Amniotic epithelial cell (primary cell): ENCODE measurements at places on chromosomes 1 and 21.

DNA sequence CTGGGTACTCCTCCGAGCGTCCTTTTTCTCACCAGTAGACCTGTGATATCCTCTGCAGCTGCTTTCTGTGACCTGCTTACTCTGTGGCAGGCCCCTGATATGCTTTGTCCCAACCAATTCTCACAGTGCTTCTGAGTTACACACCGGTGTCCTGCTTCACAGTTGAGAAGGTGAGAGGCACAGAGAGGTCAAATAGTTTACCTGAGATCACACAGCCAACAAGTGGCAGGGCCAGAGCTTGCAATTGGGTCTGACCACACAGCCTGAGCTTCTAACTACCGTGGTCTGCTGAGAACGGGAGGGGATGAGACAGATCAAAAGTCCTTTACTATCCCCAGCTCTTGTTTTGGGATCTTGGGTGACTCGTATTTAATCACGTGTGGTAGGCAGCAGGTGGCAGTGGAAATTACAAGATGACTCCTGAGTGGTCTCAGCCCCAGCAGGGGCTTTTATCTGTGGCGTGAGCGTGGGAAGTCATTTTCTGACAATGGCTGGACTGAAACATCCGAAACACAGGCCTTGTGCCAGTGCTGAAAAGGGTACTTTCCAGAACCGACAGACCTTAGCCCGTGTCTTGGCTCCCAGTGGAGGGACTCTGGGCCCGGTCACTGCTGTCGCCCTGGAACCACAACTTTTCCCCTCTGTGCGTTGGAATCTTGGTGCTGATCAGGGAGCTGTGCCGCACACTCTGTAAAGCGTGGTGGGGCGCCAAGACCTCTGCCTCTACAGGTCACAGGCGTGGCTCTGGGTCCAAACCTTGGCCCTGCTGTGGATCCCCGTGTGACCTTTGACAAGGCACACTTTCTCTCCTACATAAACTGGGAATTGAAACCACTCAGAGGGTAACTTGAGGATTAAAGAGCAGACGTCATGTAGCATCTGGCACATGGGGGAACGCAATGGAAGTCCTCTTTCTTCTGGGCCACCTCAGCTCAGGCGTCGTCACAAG, 11.9 kb downstream of the THEMIS2 start:
- no peak for DNase-seq

DNA sequence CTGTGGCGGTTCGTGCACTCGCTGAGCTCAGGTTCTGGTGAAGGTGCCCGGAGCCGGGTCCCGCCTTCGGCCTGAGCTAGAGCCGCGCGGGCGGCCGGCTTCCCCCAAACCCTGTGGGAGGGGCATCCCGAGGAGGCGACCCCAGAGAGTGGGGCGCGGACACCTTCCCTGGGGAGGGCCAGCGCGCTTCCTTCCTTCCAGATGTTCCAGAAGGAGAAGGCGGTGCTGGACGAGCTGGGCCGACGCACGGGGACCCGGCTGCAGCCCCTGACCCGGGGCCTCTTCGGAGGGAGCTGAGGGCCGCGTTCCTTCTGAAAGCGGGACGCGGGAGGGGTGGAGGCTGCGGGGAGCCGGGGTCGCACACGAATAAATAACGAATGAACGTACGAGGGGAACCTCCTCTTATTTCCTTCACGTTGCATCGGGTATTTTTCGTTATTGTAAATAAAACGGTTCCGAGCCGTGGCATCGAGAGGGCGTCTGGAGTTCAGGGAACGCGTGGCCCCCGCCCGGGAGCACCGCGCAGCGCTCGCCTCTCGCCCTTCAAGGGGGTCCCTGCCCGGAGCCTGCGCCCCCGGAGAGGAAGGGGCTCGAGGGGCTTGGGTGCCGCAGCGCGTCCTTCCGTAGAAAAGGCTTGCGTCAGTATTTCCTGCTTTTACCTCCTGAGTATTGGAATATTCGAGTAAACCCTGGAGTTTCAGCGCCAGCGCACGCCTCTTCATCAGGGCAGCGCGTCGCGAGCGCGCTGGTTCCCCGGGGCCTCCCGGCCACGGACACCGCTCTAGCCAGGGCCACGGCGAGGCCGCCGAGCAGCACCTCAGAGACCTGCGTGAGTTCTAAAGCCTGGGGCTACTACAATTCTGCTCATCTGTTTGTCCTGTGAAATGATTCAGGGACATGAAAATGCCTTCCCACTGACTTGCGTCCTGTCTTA, 11.5 kb downstream of the YBEY start:
- DNase-seq, result peak; percentile 29

DNA sequence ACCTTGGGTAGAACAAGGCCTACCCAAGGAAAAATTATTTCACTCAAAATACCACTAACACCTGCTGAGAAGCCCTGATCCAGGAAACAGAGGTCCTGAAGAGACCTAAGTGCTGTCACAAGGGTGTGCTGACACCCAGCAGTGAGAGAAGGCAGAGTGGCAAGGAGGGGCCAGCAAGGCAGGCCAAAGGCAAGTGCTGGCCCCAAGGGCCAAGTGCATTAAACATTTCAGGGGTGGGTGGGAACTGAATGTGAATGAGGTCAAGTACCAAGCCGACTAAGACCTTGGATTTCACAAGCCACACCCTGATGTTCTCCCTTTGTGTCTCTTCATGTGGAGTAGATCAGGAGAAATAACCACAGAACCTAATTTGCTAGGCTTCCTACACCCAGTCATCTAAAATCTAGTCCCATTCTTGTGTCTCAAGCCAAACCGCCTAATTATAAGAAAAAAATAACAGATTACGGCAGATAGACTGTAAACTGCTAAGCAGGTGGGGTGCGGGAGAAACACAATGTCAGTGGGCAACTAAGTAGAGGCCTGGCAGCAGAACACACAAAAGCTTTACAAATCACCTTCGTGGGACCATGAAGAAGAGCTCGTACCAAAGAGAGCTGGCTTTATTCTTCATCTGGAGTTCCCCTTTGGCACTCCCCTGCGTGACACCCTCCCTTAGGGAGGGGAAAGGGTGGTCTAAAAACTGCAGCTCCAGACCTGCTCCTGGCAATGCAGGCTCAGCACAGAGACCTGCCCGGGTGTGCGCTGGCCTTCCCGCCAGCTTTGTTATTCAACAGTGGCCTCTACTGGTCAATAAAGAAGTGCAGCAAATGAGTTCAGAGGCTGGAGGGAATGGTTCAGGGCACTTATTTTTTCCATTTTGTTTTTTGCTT, 8.7 kb downstream of the UBE2G2 start:
- DNase-seq, result peak; percentile 54

DNA sequence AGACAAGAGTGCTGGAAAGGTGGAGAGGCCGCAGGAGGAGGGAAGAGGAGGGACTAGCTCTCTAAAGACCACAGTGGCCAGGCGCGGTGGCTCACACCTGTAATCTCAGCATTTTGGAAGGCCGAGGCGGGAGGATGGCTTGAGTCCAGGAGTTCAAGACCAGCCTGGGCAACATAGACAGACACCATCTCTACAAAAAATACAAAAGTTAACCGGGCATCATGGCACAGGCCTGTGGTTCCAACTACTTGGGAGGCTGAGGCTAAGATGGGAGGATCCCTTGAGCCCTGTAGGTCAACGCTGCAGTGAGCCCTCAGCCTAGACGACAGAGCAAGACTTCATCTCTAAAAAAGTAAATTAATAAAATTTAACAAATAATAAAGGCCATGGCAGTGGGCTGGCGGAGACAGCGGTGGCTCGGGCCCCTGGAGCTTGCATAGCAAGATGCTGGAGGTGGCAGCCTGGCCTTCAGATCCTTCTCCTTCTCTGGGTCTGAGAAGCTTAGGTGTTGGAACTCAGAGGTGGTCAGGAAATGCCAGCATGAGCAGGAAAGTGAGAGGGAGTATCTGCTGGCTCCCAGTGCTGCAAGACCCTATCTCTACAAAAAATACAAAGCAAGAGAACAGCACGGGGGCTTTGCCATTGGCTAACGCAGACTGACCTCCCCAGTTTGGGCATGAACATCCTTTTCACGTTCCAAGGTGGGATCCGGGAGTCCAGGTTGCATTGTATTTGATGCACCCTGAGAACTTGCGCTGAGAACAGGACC, 10.7 kb downstream of the WNT3A start:
- DNase-seq, result no peak

DNA sequence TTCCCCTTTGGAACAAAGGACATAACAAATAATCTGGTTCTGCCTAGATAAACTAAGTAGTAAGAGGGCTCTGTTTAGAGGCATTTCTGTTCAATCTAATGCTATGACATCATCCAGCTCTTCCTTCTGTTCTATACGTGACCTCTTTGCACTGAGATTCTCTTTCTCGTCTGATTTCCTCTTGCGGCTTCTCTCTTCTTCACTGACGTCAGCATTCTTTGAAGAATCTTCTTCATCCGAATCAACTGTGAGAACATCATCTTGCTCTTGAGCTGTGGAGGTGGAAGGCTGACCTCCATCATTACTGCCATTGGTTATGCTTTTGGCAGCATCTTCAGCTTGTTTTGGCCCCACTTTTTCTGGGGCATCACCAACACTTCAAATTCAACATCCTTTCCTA, 130.4 kb downstream of the HS2ST1 start:
- no peak for DNase-seq

DNA sequence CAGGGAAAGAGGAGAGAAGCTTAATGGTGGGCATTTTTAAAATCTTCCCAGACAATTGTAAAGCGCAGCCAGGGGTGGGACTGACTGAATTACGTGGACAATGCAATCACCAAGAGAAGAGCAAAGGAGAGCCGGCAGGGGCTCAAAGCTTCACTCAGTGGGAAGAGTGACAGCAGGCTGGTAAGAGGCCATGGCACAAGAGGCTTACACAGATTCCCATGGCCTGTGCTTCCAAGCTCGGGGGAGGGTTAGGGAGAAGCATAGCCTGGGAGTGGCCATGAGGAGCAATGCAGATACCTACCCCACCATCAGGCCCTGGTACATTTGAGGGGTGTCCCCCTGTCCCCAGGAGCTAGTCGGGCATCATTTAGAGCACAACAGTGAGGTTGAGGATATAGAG, 27.1 kb upstream of the SEC16B start:
- DNase-seq, result no peak

DNA sequence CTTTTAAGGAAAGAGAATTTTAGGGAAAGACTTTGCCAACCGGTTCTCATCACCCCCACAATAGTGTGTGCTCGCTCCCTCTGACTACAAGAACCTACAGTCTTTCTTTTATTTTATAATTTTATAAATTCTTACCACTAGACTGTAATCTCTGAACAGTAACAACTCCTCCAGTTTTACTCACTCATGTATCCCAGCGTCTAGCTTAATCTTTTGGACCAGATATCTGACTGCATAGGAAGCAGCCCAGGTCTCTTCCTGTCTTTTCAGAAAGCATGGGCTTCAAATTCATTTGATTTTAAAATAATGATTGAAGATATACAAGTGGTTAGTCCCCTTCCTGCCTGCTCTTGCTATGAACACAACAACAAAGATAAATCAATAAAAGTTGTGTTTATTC, 19.0 kb upstream of the DUSP10 start:
- peak; percentile 30 for DNase-seq

GRCh38 chr1:55503663-55504305, 288.6 kb upstream of the USP24 start:
- DNase-seq, result peak; percentile 30

DNA sequence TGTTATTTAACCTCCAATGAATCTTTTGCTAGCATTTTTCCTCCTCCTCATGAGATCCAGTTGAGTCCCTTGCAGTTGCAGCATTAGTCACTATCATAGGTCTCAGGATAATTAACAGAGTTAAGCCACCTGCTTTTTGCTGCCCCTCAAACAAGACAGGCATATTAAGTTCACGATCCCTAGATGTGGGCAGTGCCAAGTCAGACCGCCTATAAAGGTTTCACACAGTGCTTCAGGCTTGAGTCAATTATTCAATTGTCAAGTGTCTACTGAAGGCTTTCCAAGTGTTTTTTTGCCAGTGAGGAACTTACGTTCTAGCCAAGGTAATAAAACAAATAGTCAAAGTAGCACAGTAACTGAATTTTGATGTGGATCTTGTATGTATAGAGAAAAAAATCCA, 175.0 kb downstream of the DAB1 start:
- DNase-seq, result no peak

DNA sequence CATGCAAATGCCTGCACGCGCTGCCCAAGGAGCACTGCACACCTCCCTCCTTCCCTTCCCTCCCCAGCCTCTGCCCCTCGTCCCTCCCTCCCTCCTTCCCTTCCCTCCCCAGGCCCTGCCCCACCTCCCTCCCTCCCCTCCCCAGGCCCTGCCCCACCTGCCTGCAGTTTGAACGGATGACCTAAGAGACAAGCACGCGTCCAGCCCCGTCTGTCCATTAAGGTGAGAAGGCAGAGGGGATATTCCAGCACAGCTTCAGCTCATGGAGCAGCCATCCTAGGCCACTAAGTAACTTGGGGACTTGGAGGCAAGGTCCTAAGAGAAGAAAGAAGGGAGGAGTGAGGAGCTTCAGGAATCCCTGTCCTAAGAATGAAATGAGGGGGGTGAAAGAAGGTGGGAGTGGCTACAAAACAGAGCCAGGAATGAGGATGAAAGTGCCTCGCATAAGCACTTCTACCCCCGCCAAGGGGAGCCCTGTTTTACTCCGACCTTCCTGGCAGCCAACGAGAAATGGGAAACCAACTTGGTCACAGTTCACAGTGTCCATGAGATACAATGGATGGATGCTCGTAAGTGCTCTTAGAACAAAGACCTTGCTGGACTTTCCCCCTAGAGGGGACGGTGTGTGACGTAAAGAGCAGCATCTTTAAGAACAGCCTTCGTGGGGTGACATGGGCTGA, 21.3 kb upstream of the EFHD2 start:
- no peak for DNase-seq

GRCh38 chr21:42041711-42042110, 29.4 kb upstream of the UMODL1 start:
- no peak for DNase-seq

DNA sequence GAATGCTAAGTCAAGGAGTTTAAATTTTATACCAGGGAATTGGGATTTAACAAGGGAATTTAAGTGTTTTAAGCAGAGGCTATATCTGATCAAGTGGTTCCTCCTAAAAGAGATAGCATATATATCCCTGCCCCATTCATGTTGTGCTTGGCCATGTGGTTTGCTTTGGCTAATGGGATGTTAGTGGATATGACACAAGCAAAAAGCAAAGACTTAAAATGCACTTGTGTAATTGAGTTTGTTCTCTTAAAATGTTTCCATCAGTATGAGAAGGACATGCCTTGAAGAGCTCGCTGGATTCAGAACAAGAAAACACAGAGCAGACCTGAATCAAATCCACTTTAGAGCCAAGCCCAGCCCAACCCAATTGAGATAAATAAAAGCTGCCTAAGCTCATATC, 22.4 kb downstream of the C1orf87 start:
- no peak for DNase-seq

GRCh38 chr1:145795257-145795881, 28.5 kb downstream of the RNF115 start:
- DNase-seq, result no peak

DNA sequence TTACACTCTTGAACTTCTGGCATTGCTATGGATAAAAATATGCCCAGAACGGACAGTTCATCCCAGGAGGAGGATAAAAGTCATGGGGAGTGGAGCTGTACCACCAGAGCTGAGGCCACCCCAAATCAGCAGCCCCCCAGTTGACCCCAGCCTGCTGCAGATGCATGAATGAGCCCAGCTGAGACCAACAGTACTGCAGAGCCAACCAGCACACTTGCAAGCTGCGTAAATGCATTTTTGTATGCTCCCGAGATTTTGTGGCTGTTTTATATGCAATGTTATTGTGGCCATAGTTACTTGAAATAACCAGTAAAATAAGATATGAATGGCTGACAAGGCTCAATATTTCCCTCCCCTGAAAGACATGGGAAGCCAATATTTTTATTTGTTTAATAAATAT, 264.6 kb downstream of the DUSP10 start:
- DNase-seq, result no peak

- DNase-seq, result no peak
Measured at GRCh38 chr1:43851561-43852338, 81.9 kb upstream of the ARTN start.

- no peak for DNase-seq
Measured at GRCh38 chr1:75099581-75099980, 34.6 kb upstream of the LHX8 start.
